Hematopoietic multipotent progenitor cell (in vitro differentiated cells): ENCODE measurements at places on chromosomes 5 and 9.

GRCh38 chr5:5297432-5298067, 124.9 kb upstream of the ICE1 start:
- no peak for DNase-seq

- DNase-seq = no peak
Measured at GRCh38 chr5:19555876-19556275, 432.1 kb downstream of the CDH18 start.

- no peak for DNase-seq
Measured at GRCh38 chr5:125603321-125603720, 819.9 kb upstream of the GRAMD2B start.

DNA sequence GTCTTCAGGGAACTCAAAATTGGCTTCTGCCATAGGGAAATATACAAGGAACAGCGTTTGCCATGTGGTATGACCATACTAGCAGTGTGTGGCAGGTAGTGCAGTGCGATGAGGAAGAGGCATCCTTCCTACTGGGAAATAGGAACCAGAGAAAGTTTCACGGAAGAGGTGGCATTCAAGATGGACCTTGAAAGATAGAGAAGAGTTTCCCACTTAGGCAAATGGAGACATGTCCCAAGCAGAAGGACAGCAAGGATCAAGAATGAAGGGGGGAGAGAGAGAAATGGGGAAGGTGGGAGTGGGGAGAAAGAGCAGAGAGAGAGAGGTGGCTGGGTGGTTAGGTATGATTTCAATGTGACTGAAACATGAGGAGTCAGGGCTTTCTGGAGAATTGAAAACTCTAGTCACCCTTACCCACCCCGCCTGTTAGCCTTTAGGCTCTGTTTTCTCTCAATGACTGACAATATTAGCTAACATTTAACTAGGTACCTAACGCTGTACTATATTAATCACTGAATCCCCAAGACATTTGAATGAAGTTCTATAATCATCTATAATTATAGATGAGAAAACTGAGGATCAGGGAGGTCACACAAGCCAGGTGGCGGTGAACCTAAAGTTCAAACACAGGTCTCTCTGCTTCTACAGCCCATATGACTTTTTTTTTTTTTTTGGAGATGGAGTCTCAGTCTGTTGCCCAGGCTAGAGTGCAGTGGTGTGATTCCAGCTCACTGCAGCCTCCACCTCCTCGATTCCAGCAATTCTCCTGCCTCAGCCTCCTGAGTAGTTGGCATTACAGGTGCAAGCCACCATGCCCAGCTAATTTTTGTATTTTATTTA, 171.3 kb downstream of the NR3C1 start:
- no peak for DNase-seq

- DNase-seq = no peak
Measured at GRCh38 chr5:7644723-7645122, 206.2 kb downstream of the CFAP90 start.

DNA sequence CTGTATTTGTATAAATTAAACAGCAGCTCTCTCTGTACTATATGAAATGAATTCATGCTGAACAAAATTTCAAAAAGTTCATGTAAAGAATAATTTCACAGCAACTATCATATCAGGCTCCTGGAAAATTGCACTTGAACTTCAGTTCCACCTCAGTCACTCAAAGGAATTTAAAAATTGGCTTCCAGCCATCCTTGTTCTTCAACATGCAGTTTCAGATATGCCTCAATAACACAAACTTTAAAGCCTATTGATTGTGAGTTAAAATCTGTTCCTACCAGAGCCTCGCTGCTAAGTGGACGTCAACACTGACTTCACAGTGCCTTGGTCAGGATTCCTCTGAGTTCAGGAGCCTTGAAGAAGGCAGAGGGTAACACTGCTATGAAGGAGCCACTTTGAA, 418.7 kb upstream of the WWC1 start:
- no peak for DNase-seq

DNA sequence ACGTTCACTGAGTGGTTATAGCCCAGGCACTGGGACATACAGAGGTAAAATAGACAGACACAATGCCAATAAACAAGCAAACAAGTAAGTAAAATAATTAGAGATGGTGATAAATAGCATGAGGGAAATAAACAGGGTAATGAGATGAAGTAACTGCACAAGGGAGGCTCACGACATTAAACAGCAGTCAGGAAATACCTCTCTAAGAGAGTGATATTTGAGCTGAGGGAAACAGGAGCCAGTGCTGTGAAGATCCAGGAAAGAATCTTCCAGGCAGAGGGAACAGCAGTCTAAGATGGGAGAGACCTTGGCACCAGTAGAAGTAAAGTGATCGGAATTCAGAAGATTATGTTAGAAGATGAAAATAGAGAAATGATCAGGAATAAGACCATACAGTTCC, 279.4 kb downstream of the HINT1 start:
- no peak for DNase-seq

- no peak for DNase-seq
Measured at GRCh38 chr5:93890657-93891056, 149.3 kb upstream of the POU5F2 start.

DNA sequence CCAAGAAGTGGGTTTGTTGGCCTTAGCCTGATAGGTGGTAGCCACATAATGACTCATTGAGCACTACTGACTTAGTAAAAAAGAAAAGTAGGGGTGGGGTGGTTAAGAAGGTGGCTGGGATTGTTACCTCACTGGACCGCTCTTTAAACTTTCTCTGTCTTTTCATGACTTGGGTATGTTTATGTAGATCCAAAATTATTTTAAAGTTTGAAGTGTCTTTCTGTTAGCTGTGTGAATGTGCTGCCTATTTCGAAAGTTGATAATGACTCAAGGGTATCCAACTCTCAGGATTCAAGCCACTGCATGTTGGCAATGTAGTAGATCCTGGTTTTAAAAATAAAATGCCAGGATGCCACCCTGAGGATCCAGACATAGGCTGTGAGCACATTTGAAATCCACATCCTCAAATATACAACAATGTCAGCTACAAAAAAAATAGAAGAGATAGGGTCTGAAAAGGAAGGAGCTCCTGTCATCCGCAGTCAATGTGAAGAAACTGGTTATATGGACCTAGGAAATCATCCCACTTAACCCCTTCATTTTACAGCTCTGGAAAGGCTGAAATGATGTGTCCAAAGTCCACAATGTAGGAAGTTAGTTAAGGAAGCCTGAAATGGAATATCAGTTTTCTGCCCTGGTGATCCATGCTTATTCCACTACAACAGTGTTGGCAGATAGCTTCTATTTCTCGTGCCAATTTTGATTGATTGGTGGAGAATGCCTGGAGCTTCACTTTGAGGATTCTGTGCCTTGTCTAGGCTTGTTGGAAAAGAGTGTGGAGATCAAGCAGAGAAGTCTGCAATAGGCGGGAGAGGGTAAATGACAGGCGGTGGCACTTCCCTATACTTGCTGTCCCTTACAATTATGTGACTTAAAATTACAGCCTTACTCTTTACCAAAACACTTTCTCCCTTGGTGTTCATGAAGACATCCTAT, 23.4 kb downstream of the ZNF462 start:
- DNase-seq = no peak

- DNase-seq = no peak
Measured at GRCh38 chr9:114102484-114102883, 3.4 kb upstream of the KIF12 start.

DNA sequence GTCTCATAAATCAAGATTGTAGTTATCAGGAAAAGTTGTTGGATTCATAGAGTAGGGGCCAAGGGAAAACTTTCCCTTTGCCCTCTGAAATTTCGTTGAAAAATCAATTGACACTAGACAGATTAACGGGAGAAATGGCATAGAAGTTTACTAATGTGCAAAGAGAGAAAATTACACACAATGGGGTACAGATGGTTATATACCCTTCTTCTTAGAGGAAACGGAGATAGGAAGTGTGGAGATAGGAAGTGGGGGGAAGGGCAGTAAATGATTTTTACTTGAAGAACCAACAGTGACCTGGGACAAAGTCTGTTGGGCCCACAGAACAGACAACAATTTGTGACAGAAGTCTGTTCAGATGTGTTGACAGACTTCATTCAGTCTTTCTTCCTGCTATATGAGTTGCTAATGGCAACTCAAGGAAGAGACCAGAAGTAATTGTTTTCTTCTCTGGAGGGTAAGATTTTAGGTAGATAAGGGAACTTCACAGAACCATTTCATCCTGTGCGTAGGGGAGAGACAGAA, 177.9 kb downstream of the C9orf152 start:
- DNase-seq = no peak

DNA sequence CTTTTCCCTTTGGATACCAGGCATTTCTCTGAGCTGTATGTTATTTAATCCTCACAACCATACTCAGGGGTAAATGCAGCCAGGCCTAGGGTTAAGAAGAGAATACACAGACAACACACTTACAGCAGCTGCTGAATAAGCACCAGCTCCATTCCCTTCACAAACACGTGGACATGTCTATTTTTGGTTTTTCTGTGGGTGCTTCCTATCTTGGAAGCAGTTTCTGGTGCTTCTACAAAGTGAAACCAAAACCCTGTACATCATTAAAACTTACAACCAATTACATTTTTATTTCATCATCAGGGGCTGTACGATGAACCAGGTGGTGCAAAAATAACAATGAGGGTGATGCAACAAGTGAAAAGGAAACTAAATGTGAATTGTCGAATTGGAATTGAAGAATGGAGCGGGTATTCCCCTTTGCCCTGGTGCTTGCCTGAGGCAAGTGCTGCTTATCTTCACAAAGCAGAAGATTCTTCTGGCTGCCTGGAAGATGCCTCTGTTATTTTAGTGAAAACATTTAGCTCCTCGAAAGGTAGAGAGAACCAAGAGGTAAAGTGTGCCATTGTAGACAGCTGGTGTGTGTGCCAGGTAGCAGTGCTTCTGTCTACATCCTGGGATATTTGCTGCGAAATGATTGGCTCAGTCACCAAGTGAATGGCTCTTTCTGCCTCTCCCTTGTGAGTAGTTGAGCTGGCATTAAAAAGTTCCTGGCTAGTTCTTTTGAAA, 18.6 kb upstream of the IFNB1 start:
- DNase-seq = peak; percentile 96

- DNase-seq = no peak
Measured at GRCh38 chr9:6078382-6079105, 63.1 kb upstream of the RANBP6 start.

DNA sequence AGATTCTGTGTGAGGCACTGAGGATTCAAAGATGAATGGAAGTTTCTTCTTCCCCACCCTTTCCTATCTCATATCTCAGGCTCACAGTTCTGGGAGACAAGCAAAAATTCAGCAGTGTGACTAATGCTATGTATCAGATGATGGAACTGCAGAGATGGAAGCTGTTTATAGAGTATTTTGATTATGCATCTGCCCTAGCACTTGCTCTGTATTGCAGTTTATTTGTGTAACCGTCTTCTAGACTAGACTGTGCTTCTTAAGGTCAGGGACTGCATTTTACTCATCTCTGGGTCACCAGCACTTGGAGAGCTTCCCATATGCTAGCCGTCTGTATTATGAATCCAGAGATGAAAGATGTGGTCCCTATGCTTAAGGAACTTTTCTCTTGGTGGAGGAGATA, 12.6 kb downstream of the CAVIN4 start:
- DNase-seq = no peak

GRCh38 chr5:150213530-150213929, 23.7 kb downstream of the SLC6A7 start:
- no peak for DNase-seq

DNA sequence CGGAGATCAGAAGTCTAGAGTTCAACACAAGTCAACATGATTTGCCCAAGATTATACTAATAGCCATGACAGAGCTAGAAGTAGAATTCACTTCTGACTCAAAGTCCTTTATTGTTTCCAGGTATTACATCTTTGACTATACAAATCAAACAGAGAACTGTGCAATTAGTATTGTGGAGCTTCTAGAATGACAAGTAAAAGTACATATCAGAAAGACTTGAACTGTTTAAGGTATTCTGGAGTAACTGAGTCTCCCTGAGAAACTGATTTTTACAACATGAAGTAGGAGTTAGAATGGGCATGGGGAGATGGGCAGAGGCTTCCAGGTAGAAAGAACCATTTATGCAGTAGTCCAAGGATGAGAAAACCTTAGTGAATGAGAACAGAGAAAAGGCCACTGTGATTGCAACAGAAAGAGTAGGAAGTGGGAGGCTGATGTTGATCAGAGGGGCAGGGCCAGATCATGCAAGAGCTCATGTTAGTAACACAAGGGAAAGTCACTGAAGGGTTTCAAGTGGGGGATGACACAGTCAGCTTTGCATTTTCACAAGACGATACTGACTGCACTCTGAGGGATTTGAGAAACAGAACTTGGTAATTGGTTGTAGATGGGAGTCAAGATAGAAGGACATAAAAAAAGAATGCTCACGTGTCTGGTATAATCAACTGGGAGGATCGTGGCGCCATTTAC, 280.7 kb downstream of the RFX3 start:
- DNase-seq = no peak

GRCh38 chr5:21649969-21650368, 1203.2 kb downstream of the CDH12 start:
- no peak for DNase-seq

GRCh38 chr9:120310035-120310434, 269.9 kb downstream of the CDK5RAP2 start:
- no peak for DNase-seq

DNA sequence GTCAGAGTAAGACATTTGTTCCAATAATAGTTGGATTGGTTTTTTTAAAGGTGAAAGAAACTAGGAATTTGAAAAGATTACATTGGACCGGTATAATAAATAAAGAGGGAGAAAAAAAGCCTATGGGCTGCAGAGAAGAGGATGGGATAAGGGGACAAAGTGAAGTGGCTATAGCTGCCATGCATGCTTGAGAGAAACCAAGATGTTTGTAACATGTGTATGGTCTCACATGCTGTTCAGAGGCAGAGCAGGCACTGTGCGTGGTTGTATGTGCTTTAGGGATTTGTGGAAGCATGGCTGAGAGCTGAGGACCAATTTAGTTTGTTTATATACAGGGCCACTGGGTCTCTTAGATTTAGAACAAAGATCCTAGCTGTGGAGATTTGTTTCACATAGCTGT, 32.7 kb downstream of the LNPEP start:
- DNase-seq = no peak

DNA sequence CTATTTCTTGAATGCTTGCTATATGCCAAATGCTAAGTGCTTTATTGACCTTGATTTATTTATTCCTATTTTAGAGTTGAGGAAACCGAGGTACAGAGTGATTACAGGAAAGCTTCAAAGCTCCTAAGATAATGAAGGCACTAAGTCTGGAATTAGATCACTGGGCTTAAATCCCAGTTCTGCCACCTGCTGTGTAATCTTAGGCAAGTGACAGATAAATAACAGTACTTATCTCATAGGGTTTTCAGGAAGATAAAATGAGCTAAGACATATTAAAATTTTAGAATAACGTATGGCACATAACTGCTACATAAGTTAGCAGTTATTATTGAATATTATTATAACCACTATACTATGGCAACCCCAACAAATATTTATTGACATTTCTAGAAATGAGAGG, 843.8 kb downstream of the DTWD2 start:
- no peak for DNase-seq

GRCh38 chr5:134864707-134865106, 9.5 kb upstream of the TXNDC15 start:
- DNase-seq = no peak
